ENCODE measurements at places on chromosomes 7 and 10.

- DNase-seq = peak; percentile 37
Measured at GRCh38 chr7:30800785-30801252, 29.6 kb downstream of the MINDY4 start.

DNA sequence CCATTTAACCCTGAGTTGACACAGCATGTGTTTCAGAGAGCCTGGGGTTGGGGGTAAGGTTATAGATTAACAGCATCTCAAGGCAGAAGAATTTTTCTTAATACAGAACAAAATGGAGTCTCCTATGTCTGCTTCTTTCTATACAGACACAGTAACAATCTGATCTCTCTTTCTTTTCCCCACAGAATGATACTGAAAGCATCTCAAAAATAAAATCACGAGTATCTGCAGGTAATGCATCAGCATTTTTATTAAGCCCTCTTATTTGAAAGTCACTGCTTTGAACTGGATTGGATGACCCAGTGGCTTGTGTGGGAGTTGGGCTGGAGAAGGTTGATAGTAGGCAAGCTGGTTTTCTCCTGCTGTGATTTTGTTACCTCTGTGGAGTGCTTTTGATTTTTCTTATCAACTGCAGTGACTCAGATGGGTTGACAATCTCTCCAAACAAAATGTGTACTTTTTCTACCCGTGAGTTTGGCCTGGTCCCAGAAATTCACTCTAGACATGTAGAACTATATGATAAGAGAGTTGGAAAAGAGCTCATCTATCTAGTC, 253.5 kb upstream of the PRKCQ start:
- DNase-seq = no peak

GRCh38 chr7:81111781-81112540, 193.1 kb upstream of the SEMA3C start:
- DNase-seq = no peak

- no peak for DNase-seq
Measured at GRCh38 chr7:47714669-47715607, 133.0 kb upstream of the TNS3 start.

DNA sequence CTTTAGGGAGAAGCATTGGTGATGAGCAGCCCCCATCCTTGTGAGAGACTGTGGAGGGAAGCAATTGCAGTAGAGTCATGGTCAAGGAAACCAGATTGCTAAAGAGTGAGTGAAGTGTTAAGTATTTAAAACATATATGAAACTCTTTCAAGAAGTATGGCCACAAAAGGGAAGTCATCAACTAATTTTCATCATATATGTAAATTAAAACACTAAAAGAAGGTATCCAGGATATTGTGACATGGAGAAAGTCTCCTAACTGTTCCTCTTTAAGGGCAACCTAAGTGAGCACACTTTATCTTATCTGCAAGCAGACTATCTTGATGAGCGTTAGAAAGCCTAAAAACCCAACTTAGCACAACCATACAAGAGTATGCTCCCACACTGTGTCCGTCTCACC, 69.7 kb downstream of the CD36 start:
- peak; percentile 63 for DNase-seq

DNA sequence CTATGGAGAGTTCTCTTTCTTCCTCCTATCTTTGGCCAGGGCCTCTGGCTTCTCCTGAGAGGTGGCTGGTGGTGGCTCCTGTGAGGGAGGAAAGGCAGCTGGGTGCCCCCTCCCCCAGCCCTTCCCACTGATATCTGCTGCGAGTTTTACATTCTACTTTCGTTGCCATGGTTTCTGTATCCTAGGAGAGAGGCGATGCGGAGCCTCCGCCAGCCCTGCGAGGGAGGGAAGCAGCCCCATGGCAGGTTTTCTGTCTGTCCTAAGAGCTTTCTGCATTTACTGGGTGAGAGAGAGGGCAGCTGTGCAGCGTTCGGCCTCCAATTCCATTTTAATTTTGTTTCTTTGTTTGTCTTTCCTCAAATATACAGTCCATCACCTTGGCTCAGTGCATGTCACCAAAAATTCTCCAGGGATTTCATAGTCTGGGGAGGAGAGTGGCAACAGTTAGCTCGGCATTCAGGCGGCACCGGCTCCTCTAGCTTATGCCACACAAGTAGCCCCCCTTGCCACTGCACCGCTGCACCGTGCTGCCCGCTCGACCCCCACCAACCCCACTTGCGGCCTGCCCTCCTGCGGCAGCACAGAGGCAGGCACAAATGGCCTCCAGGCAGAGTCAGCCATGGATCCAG, 20.4 kb downstream of the DNAJB12 start:
- DNase-seq = no peak

DNA sequence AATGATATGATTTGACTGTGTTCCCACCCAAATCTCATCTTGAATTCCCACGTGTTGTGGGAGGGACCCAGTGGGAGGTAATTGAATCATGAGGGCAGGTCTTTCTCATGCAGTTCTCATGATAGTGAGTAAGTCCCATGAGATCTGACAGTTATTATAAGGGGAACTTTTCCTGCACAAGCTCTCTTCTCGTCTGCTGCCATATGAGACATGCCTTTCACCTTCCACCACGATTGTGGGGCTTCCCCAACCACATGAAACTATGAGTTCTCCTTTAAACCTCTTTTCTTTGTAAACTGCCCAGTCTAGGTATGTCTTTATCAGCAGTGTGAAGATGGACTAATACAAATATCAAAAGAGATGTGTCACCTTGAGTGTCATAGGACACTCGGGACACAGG, 502.7 kb upstream of the PODXL start:
- DNase-seq = no peak

Measured in HL-60 (cell line).